Endothelial cell of umbilical vein (primary cell): ENCODE measurements at places on chromosomes 16 and 17. TPM values are rescaled to one million over a fixed set of nuclear protein-coding genes. Genes with fewer than 3 reads are reported as not detected.

Gene SCNN1B
- not detected in 2 replicates for total RNA-seq

GRCh38 chr16:526181-527014, 1.1 kb upstream of the CAPN15 start:
- DNase-seq = no peak

DNA sequence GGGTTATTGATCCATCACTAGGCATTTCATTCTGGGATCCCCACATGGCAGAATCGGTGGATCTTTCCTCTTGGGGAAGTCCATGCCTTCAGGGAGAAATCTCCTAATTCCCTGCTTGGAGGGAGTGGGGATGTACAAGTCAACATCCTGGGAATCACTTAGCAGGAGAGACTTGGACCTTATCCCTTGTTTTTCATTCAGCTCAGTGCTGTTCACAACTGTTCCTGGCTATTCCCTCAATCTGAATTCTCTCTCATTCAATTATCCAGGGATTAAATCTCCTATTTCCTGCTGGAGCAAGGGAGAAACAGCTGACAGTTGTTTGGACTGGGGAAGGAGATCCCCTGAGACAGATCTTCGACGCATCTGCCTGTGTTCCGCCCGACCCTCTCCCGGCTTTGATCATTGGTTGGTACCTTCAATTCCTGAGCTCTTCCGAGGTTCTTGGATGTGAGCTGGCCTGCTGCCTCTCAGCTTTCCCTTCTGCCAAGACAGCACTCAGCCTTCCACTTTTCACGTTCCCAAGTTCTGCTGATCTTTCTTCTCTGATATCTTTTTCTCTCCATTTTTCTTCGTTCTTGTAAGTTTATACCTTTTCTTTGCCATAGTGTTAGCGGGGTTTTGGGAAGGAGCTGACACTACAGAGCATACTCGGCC, 115.4 kb upstream of the GNAO1 start:
- DNase-seq = no peak

Gene XYLT1
- total RNA-seq = 0.78 and 2.9 TPM in 2 replicates

GRCh38 chr17:64369007-64369893, 21.4 kb downstream of the PECAM1 start:
- no peak for DNase-seq

DNA sequence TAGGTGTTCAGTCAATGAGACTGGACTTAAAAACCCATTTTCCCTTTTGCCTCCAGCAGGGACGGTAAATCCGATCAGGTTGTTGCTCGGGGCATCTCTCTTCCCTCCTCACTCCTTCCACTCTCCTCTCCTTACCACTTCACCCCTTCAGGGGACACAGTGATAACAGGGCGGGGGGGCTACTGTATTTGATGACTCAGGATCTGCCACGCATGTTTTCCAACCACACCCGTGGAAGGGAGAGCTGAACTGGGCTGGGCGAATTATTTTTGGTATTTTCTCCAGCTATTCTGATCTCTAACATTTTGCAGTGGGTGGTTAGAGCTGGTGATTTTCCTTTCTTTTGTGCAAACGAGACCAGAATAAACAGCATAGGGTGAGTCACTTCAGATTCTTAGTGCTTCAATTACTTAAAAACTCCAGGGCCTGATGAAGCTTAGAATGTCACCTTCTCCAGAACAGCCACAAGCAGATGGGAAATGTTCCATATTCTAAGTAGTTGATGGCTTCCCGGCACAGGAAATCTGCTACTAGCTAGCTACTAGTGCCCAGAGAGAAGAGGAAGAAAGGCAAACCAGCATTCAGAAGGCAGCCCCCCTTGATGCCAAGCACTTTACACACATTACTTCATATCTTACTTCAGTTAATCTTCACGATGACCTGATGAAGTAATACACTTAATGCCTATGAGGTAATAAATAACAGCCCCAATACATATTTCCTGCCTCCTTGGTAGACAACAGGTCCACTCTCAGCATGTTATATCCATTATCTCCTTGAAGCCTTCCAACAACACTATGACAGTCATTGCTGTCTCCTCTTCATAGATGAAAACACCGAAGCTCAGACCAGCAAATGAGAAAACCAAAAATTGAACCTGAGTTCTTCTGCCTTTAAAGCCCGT, 74.1 kb downstream of the ASIC2 start:
- DNase-seq = no peak

Gene EVPLL
- not detected in 2 replicates for total RNA-seq

Gene CD79B
- total RNA-seq = 0.60 and 2.1 TPM in 2 replicates
